ENCODE measurements at places on chromosomes 1 and 21. TPM values are rescaled to one million over a fixed set of nuclear protein-coding genes. Genes with fewer than 3 reads are reported as not detected.

LCE2B gene
- not detected for total RNA-seq

RPL11 gene
- total RNA-seq, result 390 TPM

GRCh38 chr1:31688233-31688918, 15.4 kb downstream of the COL16A1 start:
- DNase-seq, result no peak

ERICH3 gene
- total RNA-seq, result not detected

GRCh38 chr1:15633756-15634420, 16.6 kb downstream of the DDI2 start:
- no peak for DNase-seq

DNA sequence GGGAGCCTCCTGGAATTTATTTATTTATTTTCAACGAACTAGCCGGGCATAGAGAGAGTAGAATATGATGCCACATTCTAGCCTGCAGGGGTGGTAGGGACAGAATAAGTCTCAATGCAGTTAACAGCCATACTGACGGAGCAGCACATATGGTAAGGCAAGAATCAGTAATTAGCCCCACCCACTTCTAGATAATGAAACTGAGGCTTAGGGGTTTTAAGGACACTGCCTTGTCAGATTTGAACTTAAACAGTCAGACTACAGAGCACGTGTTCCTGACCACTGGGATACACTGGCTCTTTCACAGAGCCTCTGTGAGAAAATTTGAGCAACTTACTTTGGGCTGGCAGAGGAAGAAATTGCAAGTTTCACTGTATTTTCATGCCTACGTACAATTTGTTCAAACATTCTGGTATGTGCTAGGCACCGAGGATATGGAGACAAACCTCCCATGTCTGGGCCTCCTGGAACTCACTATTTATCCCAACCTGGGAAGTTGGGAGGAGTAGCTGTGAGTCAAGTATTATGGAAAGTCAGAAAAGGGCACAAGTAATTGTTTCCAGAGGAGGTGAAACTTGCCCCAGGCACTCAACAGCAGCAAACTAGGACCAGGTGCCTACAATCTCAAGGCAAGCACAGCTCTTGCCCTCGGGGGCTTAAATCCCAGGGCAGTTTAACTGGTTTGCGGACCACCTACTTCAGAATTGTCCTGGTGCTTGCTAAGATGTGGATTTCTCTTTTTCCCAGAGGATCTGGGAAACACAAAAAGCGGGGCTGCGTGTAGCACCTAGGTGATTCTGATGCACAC, 1.6 kb upstream of the CLIC4 start:
- no peak for DNase-seq

ARV1 gene
- 13.2 TPM for total RNA-seq

- no peak for DNase-seq
These were observed at the start of gene PADI4 for GRCh38 chr1:17307946-17308345. TSS of gene PADI4 (plus strand) at chr1:17308197. CDS start at chr1:17308223, 26 bp downstream.
